ENCODE measurements at places on chromosomes 13 and 19. TPM values are rescaled to one million over a fixed set of nuclear protein-coding genes. Genes with fewer than 3 reads are reported as not detected.
A peak's percentile ranks its signal among the peaks of the same experiment; 100 is the strongest.

Gene SWSAP1
- total RNA-seq, result 3.0 TPM

GRCh38 chr13:62931853-62932252, 1516.2 kb upstream of the PCDH20 start:
- H3K4me1 ChIP-seq, result peaks cover 5% of the 10 kb centered on the region
- H3K4me3 ChIP-seq, result no peak overlapping the region
- H3K27me3 ChIP-seq, result no peaks in the 10 kb centered on the region
- no peak overlapping the region for H3K27ac ChIP-seq
- DNase-seq, result no peak
- no peaks in the 10 kb centered on the region for H3K36me3 ChIP-seq

- H3K27me3 ChIP-seq, result no peaks in the 10 kb centered on the region
- DNase-seq, result no peak
- peaks cover 4% of the 10 kb centered on the region for H3K4me1 ChIP-seq
- H3K36me3 ChIP-seq, result peaks cover 3% of the 10 kb centered on the region
- H3K27ac ChIP-seq, result no peak overlapping the region
Measured at GRCh38 chr13:50072676-50073075, 57.4 kb downstream of the KCNRG start.

Gene CYSLTR2
- not detected for total RNA-seq

Gene TFDP1
- total RNA-seq, result 52.6 TPM

DNA sequence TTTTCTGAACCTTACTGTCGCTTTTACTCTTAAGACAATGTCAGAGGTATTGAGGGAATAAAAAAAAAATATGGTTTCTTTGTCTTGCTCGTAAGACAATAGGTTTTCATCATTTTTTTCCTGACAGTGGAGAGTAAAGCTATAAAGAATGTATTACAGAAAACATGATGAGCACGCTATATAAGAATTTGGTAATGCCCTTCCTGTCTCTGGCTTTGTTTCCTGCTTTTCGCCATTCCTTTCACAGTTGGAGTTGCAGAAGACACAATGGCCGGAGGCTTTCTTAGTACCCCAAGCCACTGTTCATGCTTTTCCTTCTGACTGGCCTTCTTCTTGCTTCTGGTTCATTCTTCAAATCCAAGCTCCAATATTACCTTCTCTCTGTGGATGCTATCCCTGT, 101.0 kb upstream of the DACH1 start:
- peak overlapping the region; percentile 66 for H3K27ac ChIP-seq
- H3K4me1 ChIP-seq, result peaks cover 31% of the 10 kb centered on the region
- H3K27me3 ChIP-seq, result no peaks in the 10 kb centered on the region
- H3K36me3 ChIP-seq, result no peaks in the 10 kb centered on the region

GRCh38 chr13:99464441-99464949, 36.8 kb upstream of the TM9SF2 start:
- no peak overlapping the region for H3K4me3 ChIP-seq
- H3K27ac ChIP-seq, result no peak overlapping the region
- H3K36me3 ChIP-seq, result no peaks in the 10 kb centered on the region
- no peaks in the 10 kb centered on the region for H3K27me3 ChIP-seq
- DNase-seq, result no peak

DNA sequence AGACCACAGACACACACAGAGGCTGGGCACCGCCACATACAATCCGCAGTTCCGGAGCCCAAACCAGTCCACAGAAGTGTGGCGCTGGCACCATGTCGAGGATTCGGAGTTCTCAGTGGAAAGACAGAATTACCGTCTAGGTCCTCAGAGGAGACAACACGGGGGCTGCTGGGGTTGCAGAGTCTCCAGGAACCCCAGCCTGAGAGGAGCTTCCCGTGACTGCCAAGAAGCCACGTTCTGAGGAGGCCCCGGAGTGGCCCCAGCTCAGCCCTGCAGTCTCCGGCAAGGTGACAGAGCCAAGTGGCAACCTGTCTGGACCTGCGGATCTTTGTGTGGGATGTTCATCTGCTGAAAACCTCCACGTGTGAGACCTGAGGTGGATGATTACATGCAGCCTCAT, 7.3 kb upstream of the ADPRHL1 start:
- no peaks in the 10 kb centered on the region for H3K27me3 ChIP-seq
- H3K36me3 ChIP-seq, result peaks cover 69% of the 10 kb centered on the region
- no peaks in the 10 kb centered on the region for H3K4me1 ChIP-seq
- DNase-seq, result no peak
- no peak overlapping the region for H3K27ac ChIP-seq
- no peak overlapping the region for H3K4me3 ChIP-seq

DNA sequence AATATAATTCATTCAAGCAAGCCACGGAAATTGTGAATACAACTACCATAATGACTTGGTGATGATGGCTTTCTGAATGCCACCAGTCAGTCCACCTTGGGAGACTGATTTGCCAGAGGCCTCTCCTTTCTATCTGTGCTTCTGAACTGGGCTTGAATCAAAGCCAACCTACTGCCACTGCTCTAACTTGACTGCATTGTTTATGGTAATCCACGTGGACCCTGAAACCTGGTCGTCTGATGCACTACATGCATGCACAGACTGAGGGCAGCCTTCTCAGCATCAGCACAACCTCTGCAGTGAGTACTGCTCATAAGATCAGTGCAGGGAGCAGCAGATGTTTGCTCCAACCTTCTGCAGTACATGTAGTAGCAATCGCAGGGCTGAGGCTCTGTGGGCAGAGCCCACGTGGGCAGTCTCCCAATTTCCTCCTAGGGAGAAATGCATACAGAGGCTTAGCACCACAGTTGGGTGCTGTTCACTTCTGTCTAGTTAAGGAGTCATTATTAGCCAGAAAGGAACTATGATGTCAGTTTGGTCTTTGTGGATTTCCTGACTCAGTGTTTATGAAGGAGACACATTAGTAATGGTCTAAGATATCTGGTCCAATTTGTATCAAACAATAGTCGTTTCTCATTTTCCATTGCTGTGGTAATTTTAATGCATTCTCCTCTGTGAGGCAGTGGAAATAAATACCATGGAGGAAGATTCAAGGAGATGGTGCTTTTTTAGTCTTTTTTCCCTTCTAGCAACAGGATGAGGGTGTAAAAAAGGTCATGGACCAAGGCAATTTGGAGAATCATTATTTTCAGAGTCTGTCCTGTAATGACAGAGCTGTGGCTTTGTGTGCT, 82.5 kb downstream of the AKAP11 start:
- no peaks in the 10 kb centered on the region for H3K36me3 ChIP-seq
- no peaks in the 10 kb centered on the region for H3K27me3 ChIP-seq
- DNase-seq, result peak; percentile 15
- H3K4me3 ChIP-seq, result no peak overlapping the region
- H3K27ac ChIP-seq, result no peak overlapping the region
- H3K4me1 ChIP-seq, result peaks cover 12% of the 10 kb centered on the region

DNA sequence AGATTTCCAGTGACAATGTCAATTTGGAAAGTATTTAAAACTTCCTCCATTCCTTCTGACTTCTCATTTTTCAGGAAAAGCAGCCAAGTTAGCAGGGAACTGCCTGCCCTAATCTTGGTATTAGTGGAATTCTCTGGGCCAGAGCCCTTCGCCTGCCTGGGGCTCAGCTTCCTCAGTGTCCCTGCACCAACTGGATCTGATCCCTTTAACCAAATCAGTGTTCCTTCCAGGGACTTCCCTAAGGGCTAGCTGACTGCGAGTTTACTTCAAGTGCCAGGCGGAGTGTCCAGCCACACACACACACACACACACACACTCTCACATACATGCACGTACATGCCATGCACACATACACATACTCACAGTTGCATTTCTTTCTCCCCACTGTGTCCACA, 20.0 kb downstream of the RAB20 start:
- no peak for DNase-seq
- no peak overlapping the region for H3K4me3 ChIP-seq
- peak overlapping the region; percentile 82 for H3K27ac ChIP-seq
- H3K4me1 ChIP-seq, result peaks cover 8% of the 10 kb centered on the region

GRCh38 chr13:44574466-44574855, 1.7 kb downstream of the TSC22D1 start:
- H3K36me3 ChIP-seq, result peaks cover 25% of the 10 kb centered on the region
- peaks cover 56% of the 10 kb centered on the region for H3K4me1 ChIP-seq
- H3K27ac ChIP-seq, result peak overlapping the region; percentile 67
- H3K27me3 ChIP-seq, result no peaks in the 10 kb centered on the region
- peak overlapping the region; percentile 92 for H3K4me3 ChIP-seq

DNA sequence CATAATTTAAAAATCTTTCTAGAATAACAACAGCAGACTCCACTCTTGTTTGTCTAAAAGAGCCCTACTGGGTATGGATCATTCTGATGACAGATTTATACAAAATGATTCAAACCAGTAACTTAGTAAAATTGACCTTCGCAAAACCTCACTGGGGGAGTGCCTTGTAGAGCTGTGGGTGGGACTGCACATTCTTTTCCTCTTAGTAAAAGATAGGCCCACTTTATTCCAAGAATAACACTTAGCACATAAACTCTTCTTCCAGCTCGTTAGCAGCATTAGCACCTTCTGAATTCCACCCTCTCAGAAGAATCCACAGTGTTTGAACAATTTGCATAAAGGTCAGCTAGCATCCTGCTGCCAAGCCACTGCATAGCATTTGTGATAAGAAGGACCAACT, 106.8 kb downstream of the STOML3 start:
- H3K27me3 ChIP-seq, result no peaks in the 10 kb centered on the region
- no peak overlapping the region for H3K4me3 ChIP-seq
- peaks cover 8% of the 10 kb centered on the region for H3K36me3 ChIP-seq
- DNase-seq, result no peak
- H3K27ac ChIP-seq, result no peak overlapping the region

- DNase-seq, result no peak
- H3K4me3 ChIP-seq, result peak overlapping the region; percentile 97
- peak overlapping the region; percentile 98 for H3K27ac ChIP-seq
Measured at GRCh38 chr19:34171539-34171876, 796 bp upstream of the LSM14A start.

Gene TSSK6
- total RNA-seq, result 4.7 TPM

- H3K27ac ChIP-seq, result no peak overlapping the region
- peaks cover 26% of the 10 kb centered on the region for H3K36me3 ChIP-seq
- H3K4me3 ChIP-seq, result no peak overlapping the region
- H3K27me3 ChIP-seq, result peaks cover 42% of the 10 kb centered on the region
- DNase-seq, result no peak
- H3K4me1 ChIP-seq, result no peaks in the 10 kb centered on the region
Measured at GRCh38 chr19:58170860-58171259, 12.0 kb upstream of the ZNF274 start.

DNA sequence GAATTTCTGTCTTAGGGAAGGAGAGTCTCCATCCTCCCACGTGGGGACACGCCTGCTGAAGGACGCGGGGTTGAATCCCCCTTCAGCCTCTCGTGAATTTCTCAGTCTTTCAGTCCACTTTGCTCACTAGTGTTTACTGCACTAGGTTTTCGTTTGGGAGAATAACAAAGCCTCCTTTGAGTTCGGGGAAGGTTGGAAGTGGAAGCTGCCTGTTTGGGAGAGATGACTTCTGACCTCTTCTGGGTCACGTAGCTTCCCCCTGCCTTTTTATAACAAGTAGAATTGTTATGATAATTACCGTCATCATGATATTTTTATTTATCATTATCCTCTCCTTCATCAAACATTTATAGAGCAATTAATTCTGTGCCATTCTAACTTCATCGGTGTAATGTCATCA, 60.7 kb downstream of the ATP11A start:
- DNase-seq, result no peak
- H3K27me3 ChIP-seq, result no peaks in the 10 kb centered on the region
- no peak overlapping the region for H3K4me3 ChIP-seq
- H3K36me3 ChIP-seq, result no peaks in the 10 kb centered on the region
- H3K4me1 ChIP-seq, result peaks cover 39% of the 10 kb centered on the region
- peak overlapping the region; percentile 72 for H3K27ac ChIP-seq

Gene FXYD1
- total RNA-seq, result 13.4 TPM

GRCh38 chr19:50851620-50852019, 3.1 kb upstream of the KLK3 start:
- H3K4me3 ChIP-seq, result no peak overlapping the region
- DNase-seq, result no peak
- H3K4me1 ChIP-seq, result no peaks in the 10 kb centered on the region
- H3K36me3 ChIP-seq, result no peaks in the 10 kb centered on the region

Gene CA11
- total RNA-seq, result 41.4 TPM

DNA sequence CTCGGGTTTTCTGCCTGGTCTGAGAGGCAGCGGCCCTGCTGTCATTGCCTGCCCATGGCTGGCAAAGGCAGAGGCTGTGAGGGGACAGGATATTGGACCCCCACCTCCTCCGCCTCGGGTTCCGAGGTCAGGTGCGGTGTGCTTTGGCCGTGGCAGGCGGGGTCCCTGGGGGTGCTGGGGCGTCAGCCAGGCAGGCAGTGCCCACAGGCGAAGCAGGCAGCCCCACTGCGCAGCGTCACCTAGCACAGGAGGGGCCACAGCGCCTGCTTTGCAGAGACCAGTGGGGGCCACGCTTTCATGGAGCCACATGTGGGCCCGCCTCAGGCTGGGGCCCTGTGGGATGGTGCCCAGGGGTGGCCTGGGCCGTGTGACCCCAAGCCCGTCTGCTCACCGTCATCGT, 96.0 kb downstream of the KDM4B start:
- H3K36me3 ChIP-seq, result peaks cover 28% of the 10 kb centered on the region
- H3K4me3 ChIP-seq, result no peak overlapping the region
- no peaks in the 10 kb centered on the region for H3K27me3 ChIP-seq
- H3K4me1 ChIP-seq, result peaks cover 1% of the 10 kb centered on the region
- no peak for DNase-seq

GRCh38 chr19:33898062-33898677, 101.5 kb downstream of the KCTD15 start:
- H3K4me1 ChIP-seq, result peaks cover 7% of the 10 kb centered on the region
- peaks cover 16% of the 10 kb centered on the region for H3K36me3 ChIP-seq
- H3K27me3 ChIP-seq, result peaks cover 6% of the 10 kb centered on the region
- no peak overlapping the region for H3K27ac ChIP-seq

GRCh38 chr13:99916366-99917103, 55.0 kb downstream of the ZIC5 start:
- H3K27ac ChIP-seq, result no peak overlapping the region
- no peak overlapping the region for H3K4me3 ChIP-seq

- H3K36me3 ChIP-seq, result no peaks in the 10 kb centered on the region
- no peaks in the 10 kb centered on the region for H3K27me3 ChIP-seq
- peaks cover 14% of the 10 kb centered on the region for H3K4me1 ChIP-seq
Measured at GRCh38 chr13:22740264-22740663, 440.5 kb upstream of the SGCG start.

Gene ZBTB7A
- total RNA-seq, result 24.6 TPM

GRCh38 chr13:33290421-33290965, 4.9 kb upstream of the STARD13 start:
- H3K36me3 ChIP-seq, result no peaks in the 10 kb centered on the region
- H3K4me1 ChIP-seq, result peaks cover 11% of the 10 kb centered on the region
- no peaks in the 10 kb centered on the region for H3K27me3 ChIP-seq
- no peak overlapping the region for H3K27ac ChIP-seq
- H3K4me3 ChIP-seq, result no peak overlapping the region

GRCh38 chr13:48265217-48265815, 32.3 kb downstream of the ITM2B start:
- peaks cover 17% of the 10 kb centered on the region for H3K4me1 ChIP-seq
- DNase-seq, result no peak
- peak overlapping the region; percentile 27 for H3K27ac ChIP-seq
- no peak overlapping the region for H3K4me3 ChIP-seq

Gene ZNF320
- 23.8 TPM for total RNA-seq

Gene ZNF729
- total RNA-seq, result not detected

DNA sequence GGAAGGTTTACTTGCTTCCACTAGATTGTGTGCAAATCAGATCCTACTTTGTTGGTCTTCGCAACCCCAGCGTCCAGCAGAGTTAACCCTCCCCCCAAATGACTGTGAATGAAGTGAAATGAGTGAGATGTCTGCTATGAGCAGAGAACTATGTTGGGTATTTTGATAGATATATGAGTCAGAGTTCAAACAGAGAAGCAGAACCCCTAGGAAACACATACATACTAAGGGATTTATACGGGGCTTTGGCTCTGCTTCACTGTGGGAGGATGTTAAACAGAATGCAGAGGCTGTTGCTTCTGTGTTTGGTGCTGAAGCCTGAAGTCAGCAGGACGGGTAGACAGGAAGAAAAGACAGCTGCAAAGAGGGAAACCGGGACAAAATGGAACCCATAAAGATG, 197.0 kb downstream of the MZT1 start:
- H3K4me1 ChIP-seq, result peaks cover 21% of the 10 kb centered on the region
- no peak overlapping the region for H3K27ac ChIP-seq
- peaks cover 6% of the 10 kb centered on the region for H3K36me3 ChIP-seq
- H3K27me3 ChIP-seq, result peaks cover 3% of the 10 kb centered on the region
- DNase-seq, result no peak
